Hepatocyte (in vitro differentiated cells): ENCODE measurements at places on chromosomes 7 and 10.

DNA sequence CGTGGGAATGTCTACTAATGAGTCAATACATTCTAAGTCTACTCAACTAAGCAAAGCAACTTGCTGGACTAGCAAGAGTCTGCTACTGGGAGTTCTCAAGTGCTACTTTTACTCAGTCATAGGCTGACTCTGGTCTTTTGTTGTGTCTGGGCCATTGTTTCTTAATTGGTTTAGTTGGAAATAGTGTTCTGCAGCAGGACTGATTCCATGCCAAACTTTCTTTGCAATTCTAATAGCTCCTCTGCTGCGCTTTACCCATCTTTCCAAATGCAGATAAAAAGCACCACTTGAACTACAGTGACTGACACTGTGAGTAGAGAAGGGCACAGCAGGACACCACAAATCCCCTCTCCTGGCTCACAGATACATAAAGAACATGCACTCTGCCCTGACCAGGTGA, 125.7 kb downstream of the CD36 start:
- DNase-seq = no peak

- no peak for DNase-seq
These were observed 218.6 kb downstream of the THSD7A start for GRCh38 chr7:11613292-11613930.

DNA sequence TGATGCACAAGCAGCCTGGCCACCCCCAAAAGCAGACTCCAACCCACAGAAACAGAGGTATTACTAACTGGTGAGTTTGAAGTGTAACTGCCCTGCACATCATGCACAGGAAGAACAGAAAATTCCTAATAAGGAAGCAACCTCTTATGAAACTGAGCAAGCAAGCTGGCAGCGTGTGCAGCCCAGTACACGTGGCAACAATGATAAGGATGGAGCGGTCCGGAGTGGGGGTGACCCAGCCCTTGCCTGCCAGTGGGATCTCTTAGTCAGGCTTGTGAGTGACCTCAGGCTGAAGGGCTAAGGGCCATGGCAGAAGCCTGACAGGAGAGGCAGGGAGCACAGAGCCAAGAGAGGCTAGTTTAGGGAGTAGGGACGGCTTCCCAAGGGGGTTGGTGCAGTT, 22.1 kb upstream of the AOAH start:
- DNase-seq = peak; percentile 77

DNA sequence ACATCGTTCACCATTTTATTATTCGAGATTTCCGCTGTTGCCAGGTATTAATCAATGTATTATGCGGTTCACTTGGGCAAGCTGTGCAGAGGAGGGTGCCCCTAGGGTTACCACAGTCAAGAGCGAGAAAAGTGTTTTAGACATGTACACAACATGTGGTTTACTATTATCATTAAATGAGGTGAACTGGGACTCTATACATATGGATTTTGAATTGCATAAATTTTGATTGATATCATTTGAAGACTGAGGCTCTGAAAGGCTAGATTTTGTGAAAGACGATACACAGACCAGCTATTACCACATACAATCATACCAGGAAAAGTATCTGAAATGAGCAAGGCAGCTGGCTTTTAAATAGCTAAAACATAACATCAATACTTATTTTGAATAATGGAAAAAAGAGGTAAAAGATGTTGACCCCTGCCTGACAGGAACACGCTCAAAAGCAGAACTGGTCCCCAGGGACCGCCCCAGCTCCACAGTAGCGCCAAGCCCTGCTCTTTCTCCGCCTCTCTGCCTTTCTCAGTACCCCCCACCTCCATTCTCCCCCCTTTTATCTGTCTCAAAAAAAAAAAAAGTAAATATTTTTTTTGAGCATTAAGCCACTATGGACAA, 413.4 kb upstream of the MKI67 start:
- DNase-seq = no peak

GRCh38 chr10:11245095-11245479, 227.4 kb downstream of the CELF2 start:
- no peak for DNase-seq

- DNase-seq = no peak
These were observed 31.8 kb upstream of the SRGN start for GRCh38 chr10:69056129-69056528.
